AG10803 (cell line): ENCODE measurements at places on chromosomes 5 and 9.

- peak; percentile 35 for DNase-seq
Measured at GRCh38 chr5:135033901-135034235, at the start of gene PITX1. PITX1 (minus strand) TSS chr5:135034228; CDS start chr5:135033881, 347 bp downstream.

DNA sequence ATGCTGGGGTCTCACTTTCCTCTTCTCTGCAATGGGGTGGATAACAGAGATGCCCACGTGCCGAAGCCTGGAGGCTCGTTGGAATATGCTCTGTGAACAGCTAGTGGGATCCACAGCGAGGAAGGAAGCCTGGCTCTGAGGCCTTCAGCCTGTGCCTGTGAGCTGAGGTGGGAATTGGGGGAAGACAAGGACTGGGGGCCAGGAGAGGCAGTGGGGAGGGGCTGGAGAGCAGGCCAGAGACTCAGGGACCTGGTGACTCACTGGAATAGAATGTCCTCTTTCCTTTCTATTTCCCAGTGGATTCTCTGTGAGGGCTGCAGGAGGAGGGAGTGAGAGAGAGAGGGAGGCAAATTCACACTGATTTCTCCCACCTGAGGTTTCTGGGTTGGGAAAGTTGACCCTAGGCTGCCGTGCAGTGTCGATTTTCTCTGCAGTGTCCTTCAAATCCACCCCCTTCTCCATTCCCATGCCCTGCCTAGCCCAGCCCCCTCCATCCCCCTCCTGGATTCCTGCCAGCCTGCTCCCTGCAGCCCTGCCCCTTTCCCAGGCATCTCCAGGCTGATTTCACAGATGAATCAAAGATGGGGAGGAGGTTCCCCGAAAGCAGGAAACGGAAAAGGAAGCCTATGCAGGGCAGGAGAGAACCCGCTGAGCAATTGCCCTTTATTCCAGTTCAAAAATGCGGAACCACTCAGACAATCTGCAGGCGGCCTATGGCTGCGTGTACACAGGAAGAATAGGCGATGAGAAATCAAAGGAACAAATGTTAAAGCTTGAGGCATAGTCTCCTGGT lies 1.4 kb upstream of the SPAAR start:
- peak; percentile 86 for DNase-seq

GRCh38 chr9:102087141-102087540 lies 348.7 kb upstream of the GRIN3A start:
- DNase-seq: no peak

DNA sequence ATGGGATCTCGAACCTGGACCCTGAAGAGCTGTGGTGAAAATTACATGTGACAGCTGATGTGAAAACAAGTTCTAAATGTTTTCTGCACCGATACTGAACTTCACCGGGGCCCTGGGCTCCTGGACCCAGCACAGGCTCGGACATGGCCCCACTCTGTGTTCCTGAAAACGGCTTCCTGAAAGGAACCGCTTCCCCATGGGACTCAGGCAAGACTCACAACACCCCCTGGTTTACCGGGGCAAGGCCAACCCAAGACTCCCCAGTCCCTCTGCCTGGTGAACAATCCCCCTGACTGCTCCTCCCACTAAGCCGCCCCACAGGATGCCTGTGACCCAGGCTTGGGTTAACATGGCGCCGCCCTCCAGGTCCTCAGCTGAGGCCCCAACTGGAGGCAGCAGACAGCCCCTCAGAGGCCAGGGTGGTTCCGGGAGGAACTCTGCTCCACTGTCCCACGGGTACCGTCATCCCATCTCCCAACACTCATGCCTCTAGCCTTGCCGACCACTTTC lies 124.5 kb upstream of the FOXD4L5 start:
- DNase-seq: no peak

GRCh38 chr5:123708074-123708806 lies 196.3 kb downstream of the CSNK1G3 start:
- peak; percentile 96 for DNase-seq

DNA sequence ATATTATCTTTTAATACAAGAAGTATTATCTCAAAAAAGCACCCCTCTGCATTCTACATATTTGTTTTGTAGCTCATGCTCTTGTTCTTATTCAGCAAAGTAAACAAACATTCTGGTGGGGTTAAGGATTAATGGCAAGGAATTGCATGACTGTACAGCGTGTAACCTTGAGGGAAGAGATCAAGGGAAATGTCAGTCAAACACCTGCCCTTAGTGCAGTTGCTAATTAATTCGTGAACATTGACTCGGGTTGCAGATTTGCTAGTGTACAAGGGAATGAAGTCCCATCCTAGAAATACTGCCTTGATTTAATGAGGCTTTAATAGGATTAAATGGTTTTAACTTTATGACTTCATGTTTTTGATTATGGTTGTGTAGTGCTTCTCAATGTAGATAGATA lies 1758.1 kb downstream of the MAT2B start:
- DNase-seq: no peak

- DNase-seq: peak; percentile 9
Measured at GRCh38 chr5:135016861-135017290, 17.2 kb downstream of the PITX1 start.

- DNase-seq: no peak
Measured at GRCh38 chr5:75335486-75335885, 1.5 kb upstream of the HMGCR start.

DNA sequence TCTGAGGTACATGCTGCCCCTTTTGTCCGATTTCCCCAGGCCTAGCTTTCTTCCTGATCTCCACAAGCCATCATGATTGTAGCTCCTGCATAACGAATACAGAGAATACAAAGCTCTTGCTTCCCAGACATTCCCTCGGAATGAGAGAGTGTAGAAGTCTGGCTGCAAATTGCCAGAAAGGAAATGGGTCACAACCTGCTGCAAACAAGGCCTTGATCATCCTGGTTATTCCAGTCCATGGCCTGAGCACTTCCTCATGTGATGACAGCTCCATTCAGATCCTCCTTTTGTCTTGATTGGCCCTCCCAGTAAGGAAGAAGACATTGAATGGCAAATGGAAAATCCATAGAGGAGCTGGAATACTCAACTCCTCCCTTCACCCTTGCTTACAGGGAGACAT lies 136.0 kb upstream of the ADRA1B start:
- DNase-seq: peak; percentile 31

GRCh38 chr5:160850421-160850820 lies 1.6 kb downstream of the ATP10B start:
- no peak for DNase-seq

- DNase-seq: no peak
Measured at GRCh38 chr5:108531367-108532128, 149.7 kb upstream of the FBXL17 start.

DNA sequence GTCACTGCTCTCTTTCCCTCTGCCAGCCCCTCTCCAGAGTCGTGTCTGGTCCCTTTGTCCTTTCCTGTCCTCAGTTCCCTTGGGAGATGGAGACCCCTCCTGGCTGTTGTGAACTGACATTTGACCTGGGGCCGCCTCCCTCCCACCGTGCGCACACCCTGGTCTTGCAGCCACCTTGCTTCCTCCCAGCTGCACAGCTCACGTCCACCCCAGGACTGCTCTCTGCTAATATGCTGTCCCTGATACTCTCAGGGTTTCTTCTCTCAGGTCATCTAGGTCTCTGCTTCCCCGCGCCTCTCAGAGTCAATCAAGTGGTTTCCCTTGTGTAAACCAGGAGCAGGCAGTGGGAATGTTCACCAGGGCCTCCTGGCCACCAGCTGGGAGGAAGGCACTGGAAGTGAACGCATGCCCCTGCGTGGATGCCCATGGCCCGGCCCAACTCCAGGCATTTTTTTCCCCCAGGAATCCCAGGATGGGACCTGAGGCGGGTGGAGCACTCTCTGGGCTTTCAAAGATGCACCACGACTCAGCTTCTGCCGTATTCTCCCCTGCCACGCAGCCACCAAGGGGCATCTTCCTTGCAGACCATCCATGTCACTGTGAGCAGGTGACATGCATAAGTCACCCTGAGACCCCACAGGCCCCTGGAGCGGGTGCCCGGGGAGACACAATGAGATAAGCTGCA lies 142.4 kb downstream of the OLFM1 start:
- DNase-seq: no peak

GRCh38 chr5:102223542-102224477 lies 72.3 kb downstream of the SLCO4C1 start:
- DNase-seq: peak; percentile 9

DNA sequence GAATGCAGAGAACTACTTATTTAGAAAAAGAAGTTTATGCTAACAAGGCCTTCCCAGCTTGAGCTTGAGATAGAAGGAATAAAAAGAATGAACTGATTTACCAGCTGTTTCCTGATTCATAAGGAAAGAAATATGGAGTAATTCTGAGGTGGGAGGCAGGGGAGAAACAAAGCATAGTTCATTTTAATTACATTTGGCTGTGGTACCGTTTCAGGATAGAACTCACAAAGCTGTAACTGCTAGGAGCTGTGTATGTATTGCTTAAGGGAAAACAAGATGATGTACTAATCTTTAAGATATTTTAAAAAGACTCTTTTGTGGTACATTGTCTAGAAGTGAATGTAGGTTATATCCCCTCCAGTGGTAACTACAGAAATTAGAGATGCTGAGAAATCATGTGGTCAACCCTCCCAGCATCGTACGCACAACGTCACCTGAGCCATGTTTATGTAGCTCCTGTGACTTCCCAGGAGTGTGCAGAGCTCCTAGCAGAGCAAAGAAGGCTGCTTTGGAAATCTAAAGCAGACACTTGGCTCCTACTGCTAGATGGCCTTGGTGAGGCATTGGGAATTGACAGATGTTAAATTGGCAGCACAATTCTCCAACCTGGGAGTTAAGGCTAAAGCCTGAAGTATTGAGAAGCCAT lies 208.3 kb upstream of the VLDLR start:
- DNase-seq: no peak

GRCh38 chr5:119274767-119275130 lies 81.1 kb upstream of the TNFAIP8 start:
- DNase-seq: peak; percentile 60

DNA sequence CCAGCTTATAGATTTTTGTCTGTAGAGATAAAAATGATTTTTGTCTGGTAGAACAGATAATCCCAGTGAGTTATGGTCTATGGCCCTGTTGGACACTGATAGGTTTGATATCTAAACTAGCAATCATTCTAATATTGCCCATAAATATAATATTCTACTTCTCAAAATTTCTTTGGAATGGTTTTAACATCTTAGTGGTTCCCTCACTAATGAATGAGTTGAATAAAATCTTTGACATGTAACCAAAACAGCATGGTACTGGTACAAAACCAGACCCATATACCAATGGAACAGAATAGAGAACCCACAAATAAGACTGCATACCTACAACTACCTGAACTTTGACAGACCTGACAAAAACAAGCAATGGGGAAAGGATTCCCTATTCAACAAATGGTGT lies 219.7 kb downstream of the SEC61B start:
- DNase-seq: no peak

GRCh38 chr5:170368586-170368985 lies 20.6 kb downstream of the KCNMB1 start:
- DNase-seq: no peak

GRCh38 chr9:25678147-25678666 lies at the start of gene TUSC1:
TUSC1 (minus strand) TSS chr9:25678444; CDS start chr9:25678312, 132 bp downstream.
- peak; percentile 83 for DNase-seq

DNA sequence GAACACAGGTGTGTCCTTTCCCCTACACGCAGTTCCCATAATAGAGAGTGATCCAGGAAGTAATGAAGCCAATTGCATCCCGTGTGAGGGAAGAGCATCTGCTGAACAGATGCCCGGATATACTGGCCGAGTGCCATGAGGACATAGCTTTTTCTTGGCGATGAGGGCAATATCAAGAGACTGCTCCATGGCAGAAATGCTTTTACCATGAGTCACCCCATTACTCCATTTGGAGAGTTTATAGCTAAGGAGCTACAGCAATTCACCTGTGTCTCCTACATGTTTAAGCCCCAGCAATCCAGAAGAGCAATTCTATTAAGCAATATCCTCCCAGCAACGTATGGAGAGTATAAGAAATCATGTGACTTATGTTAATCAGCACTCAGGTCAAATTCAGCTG lies 222.0 kb upstream of the KLF4 start:
- DNase-seq: peak; percentile 98

DNA sequence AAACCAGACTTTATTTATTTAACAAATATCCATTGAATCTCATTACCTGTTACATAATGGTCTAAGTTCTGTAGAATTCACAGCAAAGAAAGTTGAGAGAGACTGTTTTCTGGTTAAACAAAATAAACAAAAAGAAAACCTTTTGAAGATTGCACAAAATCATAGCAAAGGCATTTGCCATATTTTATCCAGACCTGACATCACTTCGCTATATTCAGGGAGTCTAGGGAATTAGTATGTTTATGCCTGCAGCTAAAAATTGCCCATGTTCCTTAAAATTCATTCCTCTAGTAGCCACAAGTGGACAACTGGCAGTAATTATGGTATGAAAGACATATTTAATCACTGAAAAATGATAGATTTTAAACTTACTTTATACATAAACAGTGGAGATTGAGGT lies 577.0 kb upstream of the DAB2 start:
- DNase-seq: no peak

GRCh38 chr5:40991168-40991980 lies 79.8 kb downstream of the MROH2B start:
- DNase-seq: no peak

DNA sequence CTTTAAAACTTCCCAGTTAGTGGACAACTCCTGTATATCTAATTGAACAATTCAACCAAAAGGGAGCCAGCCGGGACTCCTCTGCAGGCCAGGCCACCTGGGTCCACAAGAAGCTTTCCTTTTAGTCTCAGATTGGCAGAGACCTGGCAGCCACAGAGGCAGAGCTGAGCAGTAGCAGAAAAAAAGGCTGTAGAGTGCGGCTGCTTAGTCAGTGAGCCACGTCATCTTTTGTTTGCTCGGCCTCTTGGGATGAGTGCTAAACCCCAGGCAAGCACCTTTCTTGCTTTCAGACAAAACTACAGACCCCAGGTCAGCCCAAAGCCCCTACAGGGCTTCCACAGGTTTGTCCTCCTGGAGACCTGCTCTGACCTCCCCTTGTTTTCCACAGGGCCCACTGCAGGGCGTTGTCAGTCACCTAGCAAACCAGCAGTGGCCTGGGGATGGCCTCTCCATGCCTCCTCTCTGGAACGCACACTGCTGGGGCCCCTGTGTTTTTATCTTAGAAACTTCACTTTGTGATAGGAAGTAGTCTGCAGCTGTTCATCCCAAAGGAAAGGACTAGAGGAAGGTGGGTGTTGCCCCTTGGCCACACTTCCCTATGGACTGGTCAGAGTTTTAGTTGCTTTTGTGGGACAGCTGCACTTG lies 49.9 kb downstream of the SHB start:
- peak; percentile 72 for DNase-seq

- no peak for DNase-seq
Measured at GRCh38 chr5:94209774-94210355, 408.5 kb downstream of the KIAA0825 start.

- DNase-seq: no peak
Measured at GRCh38 chr5:179416114-179416822, 71.0 kb upstream of the ADAMTS2 start.

- DNase-seq: no peak
Measured at GRCh38 chr5:164449460-164449859, 944.0 kb downstream of the MAT2B start.

- DNase-seq: no peak
Measured at GRCh38 chr5:1875281-1875842, 7.4 kb downstream of the IRX4 start.

GRCh38 chr9:16060436-16061129 lies 507.7 kb downstream of the CCDC171 start:
- no peak for DNase-seq
